ENCODE measurements at places on chromosomes 5 and 9.

DNA sequence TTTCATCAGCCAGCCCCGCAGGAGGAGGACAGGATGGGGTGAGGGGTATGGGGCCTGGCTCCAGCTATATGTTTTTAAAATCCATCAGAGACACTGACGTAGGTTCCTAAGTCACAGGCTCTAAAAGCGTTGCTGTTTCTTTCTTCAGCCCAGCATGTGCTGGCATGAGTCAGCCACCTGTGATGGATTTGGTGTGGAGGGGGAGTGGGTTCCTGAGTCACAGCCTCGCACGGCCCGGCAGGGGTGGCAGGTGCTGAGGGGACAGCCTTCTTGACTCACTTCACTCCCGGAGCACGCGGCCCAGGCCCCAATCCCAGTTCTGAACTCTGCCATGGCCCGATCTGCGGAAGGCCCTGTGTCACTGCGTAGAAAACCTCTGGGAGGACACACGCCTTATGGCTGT, 38.8 kb upstream of the RPL26L1 start:
- no peak for DNase-seq

DNA sequence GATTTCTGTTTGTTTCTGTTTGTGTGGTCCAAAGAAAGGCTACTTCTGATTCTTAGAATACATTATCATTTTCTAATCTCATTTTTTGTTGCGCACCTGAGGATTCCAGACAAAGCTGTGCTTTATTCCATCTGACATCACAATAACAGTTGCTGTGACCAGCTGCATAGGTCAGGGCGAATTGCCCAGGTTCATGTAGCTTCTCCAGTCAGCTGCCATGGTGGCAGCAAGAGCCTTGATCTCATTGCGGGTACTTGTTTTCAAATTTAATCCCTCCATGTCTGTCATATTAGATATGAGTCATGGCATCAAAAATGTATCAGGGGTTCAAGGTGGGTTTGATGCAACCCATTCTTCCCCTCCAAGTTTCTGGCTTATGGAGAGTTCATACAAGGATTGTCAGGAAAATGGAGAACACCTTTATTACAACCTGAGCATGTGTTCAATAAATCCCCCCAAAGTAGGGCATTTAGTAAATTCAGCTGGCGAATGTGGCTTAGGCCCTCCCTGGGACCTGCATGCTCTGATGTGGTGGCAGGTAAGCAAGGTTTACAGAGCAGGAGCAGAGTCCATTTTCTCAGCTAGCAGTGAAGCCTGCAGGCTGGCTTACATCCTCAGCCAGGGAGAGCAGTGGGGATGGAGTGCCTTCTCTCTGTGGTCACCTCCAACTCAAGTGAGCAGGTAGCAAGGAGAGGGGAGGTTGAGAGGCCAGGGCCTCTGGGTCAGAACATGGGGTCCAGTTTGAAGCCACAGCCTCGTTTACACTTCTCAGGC, 13.9 kb downstream of the CAVIN4 start:
- no peak for DNase-seq

- no peak for DNase-seq
These were observed 54.0 kb downstream of the C9orf85 start for GRCh38 chr9:71965403-71965802.

- no peak for DNase-seq
These were observed 135.6 kb downstream of the ICE1 start for GRCh38 chr5:5558102-5558501.

GRCh38 chr9:120368799-120369198, 211.2 kb downstream of the CDK5RAP2 start:
- DNase-seq: no peak

DNA sequence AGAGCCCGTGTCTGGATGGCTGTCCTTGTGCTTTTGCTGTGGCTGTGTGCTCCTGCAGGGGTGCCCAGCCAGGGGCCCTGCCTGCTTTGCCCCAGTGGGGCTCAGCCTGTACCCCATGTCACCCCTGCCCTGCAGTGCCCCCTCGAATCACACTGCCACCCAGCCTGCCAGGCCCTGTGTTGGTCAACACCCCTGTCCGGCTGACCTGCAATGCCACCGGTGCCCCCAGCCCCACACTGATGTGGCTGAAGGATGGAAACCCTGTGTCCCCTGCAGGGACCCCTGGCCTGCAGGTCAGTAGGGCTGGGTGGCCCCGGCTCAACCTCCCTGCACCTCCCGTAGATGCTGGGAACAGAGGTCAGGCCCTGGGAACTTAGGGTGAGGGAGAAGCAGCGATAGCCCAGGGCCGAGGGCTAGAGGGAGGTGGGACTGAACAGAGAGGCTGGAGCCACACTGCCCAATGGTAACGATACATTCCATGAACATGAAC, 82.8 kb upstream of the ASS1 start:
- DNase-seq: no peak

- DNase-seq: no peak
These were observed 139.3 kb downstream of the PAX5 start for GRCh38 chr9:36894695-36895310.

GRCh38 chr5:139964994-139965565, 78.0 kb downstream of the NRG2 start:
- no peak for DNase-seq

GRCh38 chr5:158923799-158924551, 175.7 kb downstream of the EBF1 start:
- DNase-seq: no peak

GRCh38 chr9:82920154-82920553, 142.8 kb downstream of the RASEF start:
- no peak for DNase-seq

DNA sequence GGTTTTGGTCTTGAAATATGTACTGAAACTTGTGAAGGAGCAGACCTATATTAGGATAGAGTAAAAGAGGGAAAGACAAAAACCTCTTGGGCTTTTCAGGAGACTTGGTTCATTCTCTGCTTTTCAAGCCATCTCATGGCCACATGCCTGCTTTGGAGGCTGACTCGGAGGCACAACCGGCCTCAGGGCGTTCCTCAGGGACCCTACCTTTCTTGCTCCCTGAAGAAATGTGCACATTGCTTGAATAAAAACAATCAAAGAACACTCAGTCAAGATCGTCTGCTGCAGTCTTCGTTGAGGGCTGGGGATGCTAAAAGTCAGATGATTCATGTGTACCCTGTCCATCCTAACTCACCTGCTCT, 994 bp downstream of the IRGM start:
- DNase-seq: no peak

DNA sequence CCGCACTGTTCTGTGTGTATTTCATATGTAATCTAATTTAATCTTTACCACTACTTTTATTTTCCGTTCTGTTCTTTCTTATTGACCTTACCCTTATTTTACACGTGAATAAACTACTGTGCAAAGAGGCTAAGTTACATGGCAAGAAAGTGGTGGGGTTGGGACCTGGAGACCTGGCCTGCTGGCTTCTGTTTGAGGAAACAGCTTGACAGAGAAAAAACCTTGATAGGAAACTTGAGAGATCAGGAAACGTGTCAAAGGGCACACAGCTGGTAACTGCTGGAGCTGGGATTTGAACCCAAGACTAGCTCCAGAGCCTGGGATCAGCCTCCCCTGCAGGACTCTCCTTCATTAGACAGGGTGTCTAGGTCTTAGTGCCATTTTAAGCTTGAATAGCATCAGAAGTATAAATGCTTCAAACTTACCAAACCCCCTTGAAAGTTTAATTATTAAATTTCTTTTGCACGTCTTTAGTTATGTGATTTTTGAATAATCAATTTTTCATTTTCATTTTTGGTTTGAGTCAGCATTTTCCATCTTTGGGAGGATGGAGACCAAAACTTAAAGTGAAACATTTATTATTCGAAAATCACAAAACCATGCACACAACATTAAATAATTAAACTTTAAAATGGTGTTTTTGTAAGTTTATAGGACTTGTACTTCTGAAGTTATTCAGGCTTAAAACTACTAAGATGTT, 129.5 kb downstream of the RGS3 start:
- no peak for DNase-seq
